Fibroblast of skin of scalp (primary cell): ENCODE measurements at places on chromosomes 1 and 21.

GRCh38 chr21:44354775-44355771 lies 1.7 kb downstream of the TRPM2 start:
- DNase-seq, result no peak

DNA sequence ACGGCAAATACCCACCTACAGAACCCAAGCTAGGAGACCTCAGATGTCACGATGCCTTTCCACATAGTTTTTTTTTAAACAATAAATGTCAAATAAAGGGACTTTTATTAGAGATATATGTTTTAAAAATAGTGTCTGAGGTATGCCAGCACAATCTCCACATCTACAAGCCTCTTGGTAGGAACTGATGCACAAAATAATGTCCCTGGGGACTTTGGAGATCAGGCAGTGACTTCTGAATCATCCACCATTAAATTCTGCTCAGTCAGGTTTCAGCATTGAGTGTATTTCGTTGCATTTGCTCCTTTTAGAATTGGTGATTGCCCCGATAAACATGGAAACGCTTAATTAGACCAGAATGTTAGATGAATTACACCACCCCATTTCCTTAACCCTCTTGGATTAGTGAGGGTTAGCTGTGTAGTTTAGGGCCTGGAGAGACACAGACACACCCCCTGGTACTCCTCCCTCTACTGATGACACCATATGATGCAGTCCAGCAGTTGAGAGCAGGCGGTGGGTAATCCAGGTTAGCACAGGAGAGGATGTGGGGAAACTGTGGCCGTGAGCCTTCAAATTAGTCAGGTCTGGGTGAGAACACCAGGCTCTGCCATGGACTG lies 33.6 kb downstream of the LGR6 start:
- DNase-seq, result peak; percentile 34

GRCh38 chr21:45384656-45385548 lies 20.1 kb upstream of the COL18A1 start:
- no peak for DNase-seq

- DNase-seq, result peak; percentile 74
Observed at GRCh38 chr1:66938613-66939012, 13.8 kb downstream of the MIER1 start.

- no peak for DNase-seq
Observed at GRCh38 chr1:90671251-90671650, 45.9 kb downstream of the BARHL2 start.
